ENCODE measurements at places on chromosomes 7 and 10.

DNA sequence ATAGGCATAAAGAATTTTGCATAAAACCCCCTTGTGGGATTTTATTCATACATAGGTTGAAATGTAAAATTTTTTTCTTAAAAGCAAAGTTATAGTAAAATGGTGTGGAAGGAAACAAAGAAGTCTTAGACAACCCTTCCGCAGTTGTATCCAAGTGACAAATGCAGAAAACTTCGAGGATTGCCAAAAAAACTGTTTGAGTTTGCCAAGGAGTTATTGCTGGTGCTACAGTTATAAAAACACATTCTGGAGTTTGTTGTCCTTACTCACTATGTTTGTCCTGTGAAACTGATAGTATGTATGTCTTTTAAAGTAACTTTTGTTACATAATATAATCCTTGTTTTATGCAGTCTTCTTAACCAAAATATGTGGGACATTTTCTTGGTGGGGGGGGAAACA lies 120.3 kb downstream of the FOXP2 start:
- no peak for DNase-seq

DNA sequence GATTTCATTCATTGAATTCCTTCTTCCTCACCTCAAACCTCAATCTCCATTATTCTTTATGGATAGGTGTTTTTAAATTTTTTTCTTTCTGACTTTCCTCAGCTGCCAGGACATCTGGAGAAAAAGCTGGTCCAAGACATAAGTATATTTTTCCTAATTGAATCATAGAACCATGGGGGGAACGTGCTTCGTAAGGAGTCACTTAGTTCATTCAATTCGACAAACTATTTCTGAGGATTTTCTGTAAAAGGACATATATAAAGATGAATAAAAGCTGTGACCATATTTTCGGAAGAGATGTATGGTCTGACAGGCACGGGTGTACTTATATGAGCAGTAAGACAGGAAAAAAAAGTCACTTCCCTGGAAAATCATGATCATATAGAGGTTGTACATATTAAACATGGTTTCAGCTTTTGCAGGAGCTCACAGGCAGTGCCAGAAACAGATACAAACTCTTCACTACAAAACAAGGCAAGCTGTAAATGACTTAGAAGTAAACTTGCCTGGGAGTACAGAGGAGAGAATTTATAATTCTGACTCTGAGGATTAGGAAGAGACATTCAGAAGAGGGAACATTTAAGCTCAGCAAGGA lies 88.2 kb upstream of the EGR2 start:
- no peak for DNase-seq

GRCh38 chr10:102150970-102151773 lies 1.0 kb upstream of the NOLC1 start:
- DNase-seq: no peak

GRCh38 chr7:117163101-117163500 lies 159.8 kb downstream of the WNT2 start:
- DNase-seq: no peak

DNA sequence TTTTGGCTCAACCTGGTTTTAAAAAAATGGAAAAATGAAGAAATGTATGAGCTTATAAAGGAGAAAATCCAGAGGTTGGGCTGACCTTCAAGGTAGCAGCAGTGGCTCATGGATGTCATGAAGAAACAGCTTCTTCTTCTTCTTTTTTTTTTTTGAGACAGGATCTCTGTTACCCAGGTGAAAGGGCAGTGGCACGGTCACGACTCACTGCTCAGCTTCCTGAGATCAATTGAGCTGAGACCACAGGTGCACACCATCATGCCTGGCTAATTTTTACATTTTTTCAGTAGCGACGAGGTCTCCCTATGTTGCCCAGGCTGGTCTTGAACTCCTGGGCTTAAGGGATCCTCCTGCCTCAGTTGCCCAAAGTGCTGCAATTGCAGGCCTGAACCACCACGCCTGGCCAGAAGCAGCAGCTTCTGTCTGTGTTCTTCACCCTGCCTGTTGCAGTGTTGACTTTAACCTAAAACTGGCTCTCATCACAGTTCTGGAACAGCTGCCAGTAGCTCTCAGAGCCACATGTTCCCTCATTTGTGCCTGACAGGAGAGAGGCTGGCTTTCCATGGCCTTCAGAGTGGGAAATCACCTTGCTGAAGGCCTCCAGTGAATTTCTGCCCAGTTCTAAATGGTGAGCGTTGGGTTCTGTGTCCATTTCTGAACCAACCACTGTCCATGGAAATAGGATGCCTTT lies 117.7 kb downstream of the PFKFB3 start:
- no peak for DNase-seq

- DNase-seq: no peak
These were observed 25.2 kb upstream of the PLXDC2 start for GRCh38 chr10:19791032-19791431.

- no peak for DNase-seq
These were observed 112.2 kb downstream of the LARP4B start for GRCh38 chr10:819326-819725.
